ENCODE measurements at places on chromosomes 11 and 22.

GRCh38 chr11:10522276-10522675, 18.7 kb downstream of the RNF141 start:
- no peak for DNase-seq

- DNase-seq: peak; percentile 70
Observed at GRCh38 chr11:1202776-1203504, 19.9 kb upstream of the MUC5B start.

GRCh38 chr22:37454857-37455686, 27.8 kb upstream of the ELFN2 start:
- no peak for DNase-seq

- no peak for DNase-seq
Observed at GRCh38 chr11:18264677-18265555, 1.1 kb upstream of the SAA1 start.

DNA sequence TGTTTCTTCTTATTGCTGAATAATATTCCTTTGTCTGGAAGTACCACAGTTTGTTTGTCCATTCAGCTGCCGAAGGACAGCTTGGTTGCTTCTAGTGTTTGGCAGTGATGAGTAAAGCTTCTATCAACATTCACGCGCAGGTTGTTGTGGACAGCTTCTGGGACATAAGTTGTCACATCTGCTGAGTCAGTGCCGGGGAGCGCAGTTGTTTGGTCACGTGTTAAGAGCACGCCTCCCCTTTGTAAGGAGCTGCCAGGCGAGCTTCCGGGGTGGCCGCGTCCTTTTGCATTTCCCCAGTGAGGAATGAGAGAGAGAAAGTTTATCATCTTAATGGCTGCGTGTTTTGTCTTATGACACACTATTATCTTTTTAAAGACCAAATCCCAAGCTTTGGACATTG, 30.3 kb downstream of the SAMM50 start:
- no peak for DNase-seq

GRCh38 chr11:102940714-102941588, 14.6 kb downstream of the MMP13 start:
- peak; percentile 22 for DNase-seq

DNA sequence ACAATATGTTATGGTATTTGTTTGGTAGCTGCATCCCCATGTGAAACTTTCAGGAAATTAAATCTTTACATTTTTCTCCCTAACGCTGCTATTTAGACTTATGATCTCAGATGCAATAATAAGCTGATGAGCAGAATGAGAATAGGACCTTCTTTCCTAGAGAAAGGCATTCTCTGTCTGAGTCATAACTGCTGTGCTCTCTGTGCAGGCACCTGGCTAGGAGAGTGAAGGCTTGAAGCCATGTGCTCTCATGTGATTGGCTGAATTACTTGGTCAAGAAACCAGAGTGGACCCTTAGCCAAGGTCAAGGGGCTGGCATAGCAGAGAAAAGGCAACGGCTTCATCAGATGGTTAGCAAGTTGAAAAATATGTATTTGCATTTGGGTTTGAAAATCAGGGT, 185.0 kb downstream of the ADAMTS15 start:
- DNase-seq: no peak

DNA sequence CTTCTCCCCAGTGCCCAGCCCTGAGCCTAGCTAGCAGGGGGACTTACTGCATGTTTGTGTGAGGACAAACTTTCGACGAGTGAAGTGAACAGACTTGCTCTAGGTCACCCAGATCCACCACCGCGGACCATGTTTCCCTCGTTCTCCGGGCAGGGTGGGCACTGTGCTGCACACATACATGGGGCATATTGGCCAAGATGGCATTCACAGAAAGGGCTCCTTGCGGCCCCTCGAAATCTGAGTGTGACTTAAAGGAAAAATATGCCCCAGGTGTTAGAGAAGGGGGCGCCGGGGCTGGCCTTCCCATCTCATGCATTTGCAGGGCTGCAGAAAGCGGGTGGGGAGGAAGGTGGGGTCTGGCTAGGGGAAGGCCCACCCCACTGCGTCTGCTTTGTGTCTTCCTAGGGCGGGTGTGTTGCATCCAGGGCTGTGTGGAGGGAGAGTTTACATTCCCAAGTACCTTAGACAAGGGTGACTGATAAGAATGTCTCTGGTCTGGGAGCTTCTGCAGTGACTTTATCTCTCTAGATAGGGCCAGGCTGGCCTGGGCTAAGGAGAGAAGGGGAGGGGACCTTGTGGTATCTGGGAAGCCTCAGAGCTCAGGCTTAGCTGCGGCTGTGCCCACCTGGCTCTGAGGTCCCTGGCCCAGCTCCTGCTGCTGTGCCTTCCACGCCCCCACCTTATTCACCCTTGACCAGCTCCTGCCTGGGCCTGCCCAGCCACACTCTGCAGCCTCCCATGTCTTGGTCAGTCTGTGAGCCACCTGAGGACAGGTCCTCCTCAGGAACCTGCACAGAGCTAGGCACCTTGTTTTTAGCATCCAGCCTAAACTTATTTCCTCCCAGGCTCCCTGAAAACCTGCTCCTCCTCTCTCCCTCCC, 45.8 kb downstream of the LRRC32 start:
- DNase-seq: no peak

All from memory B cell (primary cell).